Left lung (tissue), 14 donors: ENCODE measurements at places on chromosomes 12 and 14. TPM values are rescaled to one million over a fixed set of nuclear protein-coding genes. Genes with fewer than 3 reads are reported as not detected.

GRCh38 chr12:92601176-92601575 is 101.6 kb upstream of the PLEKHG7 start:
- DNase-seq, result no peak

GRCh38 chr14:75294649-75295033 is 16.0 kb downstream of the FOS start:
- no peak for DNase-seq

DNA sequence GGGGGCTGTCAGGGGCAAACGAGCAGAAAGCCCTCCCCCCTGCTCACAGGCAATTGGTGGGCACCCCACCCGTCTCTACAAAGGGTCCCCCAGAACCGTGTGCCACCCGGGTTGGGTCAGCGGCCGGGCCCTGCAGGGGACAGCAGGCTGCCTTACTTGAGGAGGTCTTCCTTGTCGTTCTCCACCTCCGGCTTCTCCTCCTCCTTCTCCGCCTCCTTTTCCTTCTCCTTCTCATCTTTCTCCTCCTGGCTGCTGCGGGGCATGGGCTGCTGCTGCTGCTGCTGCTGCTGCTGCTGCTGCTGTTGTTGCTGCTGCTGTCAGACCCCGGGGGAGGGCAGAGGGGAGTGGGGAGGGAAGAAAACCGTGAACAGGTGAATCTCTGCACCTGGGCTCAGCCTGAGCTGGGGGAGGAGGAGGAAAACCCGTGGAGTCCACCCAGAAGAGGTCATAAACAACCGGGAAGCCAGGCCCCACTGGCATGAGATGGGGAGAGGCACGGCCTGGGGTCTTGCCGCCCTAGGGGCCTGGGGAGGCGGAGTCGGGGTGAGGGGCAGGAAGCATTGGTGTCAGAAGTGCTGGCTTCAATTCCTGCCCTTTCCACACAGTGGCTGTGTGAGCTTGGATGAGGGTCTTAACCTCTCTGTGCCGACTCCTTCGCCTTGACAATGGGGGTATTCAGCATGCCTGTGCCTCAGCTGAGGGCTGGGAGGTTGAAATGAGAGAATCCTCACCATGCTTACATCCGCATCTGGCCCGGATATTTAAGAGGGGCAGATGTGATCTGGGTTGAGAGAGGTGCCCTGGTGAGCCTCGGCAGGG is 107.6 kb downstream of the RFLNA start:
- no peak for DNase-seq

- no peak for DNase-seq
These were observed 11.1 kb upstream of the DPF3 start for GRCh38 chr14:72904840-72905561.

TSHR gene
- 0.31 TPM for polyA plus RNA-seq

LTB4R2 gene
- polyA plus RNA-seq, result 5.8 TPM

ANO2 gene
- 4.5 TPM for polyA plus RNA-seq

SLC39A5 gene
- 3.9 TPM for polyA plus RNA-seq

KRT80 gene
- 0.84 TPM for polyA plus RNA-seq

MYRFL gene
- 0.78 TPM for polyA plus RNA-seq

PTPRB gene
- polyA plus RNA-seq, result 37.5 TPM
